ENCODE measurements at places on chromosomes 4 and X. TPM values are rescaled to one million over a fixed set of nuclear protein-coding genes. Genes with fewer than 3 reads are reported as not detected.

NSUN7 gene
- 0.91 TPM for total RNA-seq

CT45A5 gene
- total RNA-seq, result not detected

BEX1 gene
- 10.8 TPM for total RNA-seq

HNRNPH2 gene
- total RNA-seq, result 51.4 TPM

BBS12 gene
- 5.4 TPM for total RNA-seq

BTK gene
- total RNA-seq, result 1.3 TPM

PABPC1L2B gene
- total RNA-seq, result not detected

BCOR gene
- 15.1 TPM for total RNA-seq

GPM6B gene
- total RNA-seq, result 4.5 TPM

KLHL13 gene
- total RNA-seq, result 11.4 TPM

AADAT gene
- total RNA-seq, result 2.2 TPM

SLC38A5 gene
- total RNA-seq, result 0.71 TPM

PRDM8 gene
- total RNA-seq, result 0.66 TPM

GRIA3 gene
- 3.7 TPM for total RNA-seq

GYG2 gene
- total RNA-seq, result 0.66 TPM

CT45A1 gene
- not detected for total RNA-seq

KLHL2 gene
- 8.4 TPM for total RNA-seq

PIR gene
- 13.0 TPM for total RNA-seq

CLNK gene
- not detected for total RNA-seq

PRDM5 gene
- total RNA-seq, result 12.2 TPM

MAGIX gene
- 2.4 TPM for total RNA-seq
